Activated T-helper 2 cell treated with anti-CD3 and anti-CD28 coated beads, Interferon-gamma antibody, Interleukin-2, Interleukin-4, amounts not matched to agents 10 μg/mL and 5 μg/mL and 100 μg/mL, durations not matched to agents 14 hours and 24 hours and 36 hours (primary cell): ENCODE measurements at places on chromosomes 6 and 20. TPM values are rescaled to one million over a fixed set of nuclear protein-coding genes. Genes with fewer than 3 reads are reported as not detected.
A peak's percentile ranks its signal among the peaks of the same experiment; 100 is the strongest.

DNA sequence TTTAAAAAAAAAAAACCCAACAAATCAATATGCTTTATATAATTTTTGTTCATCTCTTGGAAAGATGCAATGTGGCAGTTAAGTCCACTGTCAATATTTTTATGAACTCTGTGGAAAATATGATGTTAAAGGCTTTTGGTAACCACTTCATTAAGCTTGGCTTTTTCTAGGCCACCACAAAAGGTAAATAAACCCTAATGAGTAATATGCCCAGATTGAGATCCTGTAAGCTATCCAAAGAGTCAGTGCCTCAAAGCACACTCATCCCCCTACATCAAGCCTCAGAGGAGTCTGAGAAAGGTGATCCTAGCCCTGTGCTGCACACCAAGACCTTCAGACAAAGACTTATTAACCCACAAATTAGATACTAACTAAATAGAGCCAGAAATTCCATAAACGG is 121.1 kb downstream of the CDC5L start:
- H3K36me3 ChIP-seq: no peaks in the 10 kb centered on the region
- no peak for DNase-seq
- no peak overlapping the region for H3K27ac ChIP-seq
- H3K27me3 ChIP-seq: peaks cover 13% of the 10 kb centered on the region
- no peaks in the 10 kb centered on the region for H3K4me1 ChIP-seq
- no peak overlapping the region for H3K4me3 ChIP-seq

DNA sequence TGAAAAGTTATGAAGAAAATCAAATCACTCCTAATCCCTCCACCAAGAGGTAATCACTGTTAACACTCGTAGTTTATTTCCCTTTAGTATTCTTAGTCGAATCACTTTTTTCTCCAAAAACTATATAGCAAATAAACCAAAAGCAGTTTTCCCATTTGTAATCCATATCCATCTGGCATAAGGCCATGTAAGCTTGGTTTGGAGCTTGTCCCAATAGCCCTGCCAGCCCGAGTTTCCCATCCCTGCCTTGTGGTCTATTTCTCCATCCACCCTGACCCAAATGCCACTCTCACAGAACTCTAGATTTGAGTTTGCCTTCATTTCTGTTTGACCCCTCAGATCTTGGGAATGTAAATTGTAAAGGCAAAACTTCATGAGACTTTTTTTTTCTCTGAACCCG is 71.8 kb upstream of the DSP start:
- H3K27me3 ChIP-seq: peaks cover 4% of the 10 kb centered on the region
- H3K27ac ChIP-seq: no peak overlapping the region
- no peak for DNase-seq

DNA sequence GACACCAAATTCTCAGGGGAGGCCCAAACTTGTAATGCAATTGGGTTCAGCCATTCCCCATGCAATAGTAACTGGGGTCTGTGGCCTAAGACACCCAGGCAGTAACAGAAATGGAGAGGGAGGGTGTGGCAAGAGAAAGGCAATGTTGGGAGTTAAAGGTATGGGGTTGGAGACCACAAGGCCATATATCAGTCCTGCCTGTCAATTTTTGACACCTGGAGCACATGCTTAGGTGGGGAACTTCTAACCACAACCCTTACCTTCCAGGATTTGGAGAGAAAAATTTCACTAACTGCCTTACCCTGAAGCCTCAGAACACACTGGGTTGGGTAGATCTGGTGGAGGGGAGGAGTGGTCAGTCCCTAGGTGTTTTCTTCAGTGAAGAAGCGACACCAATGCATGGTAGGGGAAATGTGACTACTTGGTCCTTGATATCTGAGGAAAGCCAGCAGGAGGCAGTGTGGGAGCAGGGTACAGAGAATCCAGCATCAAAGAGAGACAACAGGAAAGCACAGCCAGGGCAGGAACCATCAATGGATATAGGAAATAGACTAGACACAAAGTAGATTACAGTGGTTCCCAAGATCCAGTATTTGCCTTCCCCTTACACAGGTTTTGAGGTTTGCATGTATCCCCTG is 6.8 kb upstream of the USP49 start:
- no peak overlapping the region for H3K27ac ChIP-seq
- H3K4me3 ChIP-seq: no peak overlapping the region
- peaks cover 18% of the 10 kb centered on the region for H3K36me3 ChIP-seq
- peak; percentile 34 for DNase-seq

GRCh38 chr20:54073288-54073687 is 2.9 kb upstream of the BCAS1 start:
- peaks cover under 1% of the 10 kb centered on the region for H3K36me3 ChIP-seq
- H3K27ac ChIP-seq: no peak overlapping the region
- H3K27me3 ChIP-seq: peaks cover 3% of the 10 kb centered on the region
- no peak for DNase-seq
- H3K4me1 ChIP-seq: peaks cover 10% of the 10 kb centered on the region

- peaks cover 81% of the 10 kb centered on the region for H3K36me3 ChIP-seq
- H3K27me3 ChIP-seq: no peaks in the 10 kb centered on the region
- H3K4me3 ChIP-seq: no peak overlapping the region
- DNase-seq: no peak
- peaks cover 29% of the 10 kb centered on the region for H3K4me1 ChIP-seq
These were observed 77.5 kb downstream of the FKBP5 start for GRCh38 chr6:35611240-35611639.

- peaks cover 31% of the 10 kb centered on the region for H3K27me3 ChIP-seq
- no peak overlapping the region for H3K27ac ChIP-seq
- H3K4me3 ChIP-seq: no peak overlapping the region
- H3K4me1 ChIP-seq: peaks cover 14% of the 10 kb centered on the region
- DNase-seq: no peak
- no peaks in the 10 kb centered on the region for H3K36me3 ChIP-seq
These were observed 9.0 kb downstream of the SPINT3 start for GRCh38 chr20:45506398-45506797.

DNA sequence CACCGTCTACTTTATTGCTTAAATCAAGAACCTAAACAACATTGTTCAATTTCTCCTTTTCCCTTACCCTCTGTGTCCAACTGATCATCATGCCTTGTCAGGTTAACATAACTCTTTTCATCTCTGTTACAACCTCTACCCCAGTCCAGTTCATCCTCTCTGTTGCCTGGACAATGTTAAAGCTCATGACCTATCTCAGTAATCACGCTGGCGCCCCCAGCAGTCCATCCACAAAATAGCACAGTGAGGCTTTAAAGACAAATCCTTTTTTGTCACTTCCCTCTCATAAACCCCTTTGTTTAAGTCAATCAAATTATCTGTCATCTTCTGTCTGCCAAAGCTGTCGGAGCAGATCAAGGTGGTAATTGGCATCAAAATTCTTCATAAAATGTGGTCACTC is 140.1 kb downstream of the QKI start:
- DNase-seq: peak; percentile 36
- H3K27ac ChIP-seq: no peak overlapping the region
- H3K4me3 ChIP-seq: no peak overlapping the region
- no peaks in the 10 kb centered on the region for H3K27me3 ChIP-seq

TGM2 gene
- not detected in 2 replicates for total RNA-seq
